ENCODE measurements at places on chromosomes 4 and X.

GRCh38 chrX:118823263-118824172, at the start of gene ZCCHC12:
Gene ZCCHC12, plus strand, starts transcription at chrX:118823824. Its CDS starts 1,421 bp downstream, at chrX:118825245.
- no peak within 1 kb of the TSS for H3K27ac ChIP-seq
- DNase-seq, result peak; percentile 28
- peaks cover 2% of the 10 kb centered on the region for H3K36me3 ChIP-seq

DNA sequence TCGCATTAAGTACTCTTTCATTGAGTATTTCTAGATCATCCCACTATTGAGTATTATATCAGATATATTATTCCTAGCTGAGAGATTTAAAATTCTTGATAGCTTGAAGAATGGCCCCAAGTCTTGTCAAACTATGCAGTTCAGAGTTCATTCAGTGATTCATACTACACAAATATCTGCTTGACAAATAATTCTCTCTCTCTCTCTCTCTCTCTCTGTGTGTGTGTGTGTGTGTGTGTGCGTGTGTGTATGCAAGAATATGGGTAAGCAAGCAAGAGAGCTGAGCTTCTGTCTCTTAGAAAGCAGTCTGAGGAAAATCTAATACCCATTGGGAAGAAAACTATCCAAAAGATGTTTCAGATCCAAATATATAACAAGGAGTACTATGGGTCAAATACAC, 142.0 kb downstream of the SLC10A7 start:
- DNase-seq, result no peak
- H3K27me3 ChIP-seq, result no peaks in the 10 kb centered on the region
- H3K4me3 ChIP-seq, result no peak overlapping the region
- H3K27ac ChIP-seq, result no peak overlapping the region

DNA sequence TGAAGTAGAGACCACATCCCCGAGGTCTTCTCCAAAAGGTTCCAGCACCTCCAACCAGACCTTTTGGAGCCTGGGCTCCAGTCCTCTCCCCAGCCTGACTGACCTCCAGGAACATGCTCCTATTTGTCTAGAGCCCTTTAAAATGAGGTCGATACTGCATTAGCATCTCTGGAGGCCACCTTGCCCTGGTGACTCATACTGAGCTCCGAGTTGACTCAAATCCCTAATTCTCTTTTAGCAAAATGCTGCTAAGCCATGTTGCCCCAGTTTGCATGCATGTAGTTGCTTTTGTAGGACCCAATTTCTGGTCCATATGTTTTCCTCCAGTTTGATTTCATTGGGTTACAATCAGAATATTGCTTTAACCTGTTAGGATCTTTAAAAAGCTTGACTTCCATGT, 43.5 kb upstream of the CITED1 start:
- no peak overlapping the region for H3K4me3 ChIP-seq
- no peak overlapping the region for H3K27ac ChIP-seq
- no peaks in the 10 kb centered on the region for H3K4me1 ChIP-seq
- DNase-seq, result no peak

DNA sequence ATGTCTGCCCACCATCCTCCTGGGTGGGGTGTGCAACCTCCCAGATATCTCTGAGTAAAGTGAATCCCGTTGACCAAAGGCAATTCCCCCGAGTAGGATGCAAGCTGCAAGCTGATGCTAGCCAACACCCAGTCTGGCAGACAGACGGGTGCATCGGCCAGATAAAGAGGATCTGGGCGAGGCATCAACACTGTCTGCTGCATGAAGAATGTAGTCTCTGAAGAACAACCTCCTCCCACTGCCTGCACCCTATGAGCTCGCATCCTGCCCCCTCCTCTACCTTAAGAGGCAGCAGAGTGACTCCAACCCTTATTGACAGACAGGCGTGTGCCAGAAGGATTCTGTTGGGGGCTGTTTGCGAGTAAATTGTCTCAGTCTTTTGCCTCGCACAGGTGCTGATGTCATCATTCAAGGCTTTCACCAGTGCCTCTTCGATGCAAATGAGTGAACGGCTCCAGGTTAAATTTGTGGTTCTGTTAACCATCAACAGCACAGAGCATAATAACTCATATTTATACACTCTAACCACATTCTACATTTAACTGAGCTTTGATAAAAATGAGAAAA, 546.9 kb downstream of the BCOR start:
- no peaks in the 10 kb centered on the region for H3K27me3 ChIP-seq
- H3K4me3 ChIP-seq, result no peak overlapping the region
- no peak for DNase-seq
- peaks cover 2% of the 10 kb centered on the region for H3K4me1 ChIP-seq

DNA sequence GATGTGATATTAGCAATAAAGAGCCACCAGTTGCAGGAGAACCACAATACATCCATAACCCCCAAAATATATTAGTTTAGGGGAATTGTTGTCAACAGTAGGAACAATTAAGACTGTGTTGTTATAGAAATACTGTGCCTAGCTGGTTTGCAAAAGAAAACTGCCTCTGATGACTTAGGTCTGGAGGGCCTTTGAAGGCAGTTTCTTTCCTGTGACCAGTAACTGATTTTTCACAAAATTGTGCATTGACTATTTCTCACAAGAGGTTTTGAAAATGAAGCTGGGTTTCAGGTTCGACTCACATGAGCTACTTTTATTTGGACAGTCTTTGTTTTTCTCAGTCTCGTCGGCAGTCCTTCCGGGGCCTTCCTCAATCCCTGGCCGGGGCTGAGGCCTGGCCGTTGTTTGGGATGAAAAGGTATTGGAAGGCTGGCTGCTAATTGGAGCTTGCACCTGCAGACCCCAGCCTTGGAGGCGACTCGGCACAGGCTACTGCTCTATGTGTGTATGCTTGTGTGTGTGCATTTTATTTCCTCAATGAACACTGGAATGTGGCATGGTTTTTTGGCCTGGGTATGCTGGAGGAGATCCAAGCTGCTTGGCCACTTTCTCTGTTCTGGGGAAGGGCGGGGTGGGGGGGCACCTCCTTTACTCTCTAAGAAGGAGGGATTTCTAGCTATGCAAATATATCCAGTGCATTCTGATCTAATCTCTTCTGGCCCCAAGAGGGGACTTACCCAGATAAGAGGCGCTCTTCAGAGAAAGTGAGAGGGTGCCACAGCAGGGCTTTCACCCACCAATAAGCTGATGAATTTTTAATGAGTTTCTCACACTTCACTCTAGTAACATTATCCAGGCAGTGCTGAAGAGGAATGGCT, 49.5 kb upstream of the LNX1 start:
- H3K27me3 ChIP-seq, result peaks cover 6% of the 10 kb centered on the region
- no peak overlapping the region for H3K4me3 ChIP-seq
- DNase-seq, result no peak
- no peaks in the 10 kb centered on the region for H3K36me3 ChIP-seq
- no peaks in the 10 kb centered on the region for H3K4me1 ChIP-seq
- no peak overlapping the region for H3K27ac ChIP-seq

- peak overlapping the region; percentile 93 for H3K27ac ChIP-seq
- DNase-seq, result no peak
- H3K27me3 ChIP-seq, result no peaks in the 10 kb centered on the region
- peaks cover 57% of the 10 kb centered on the region for H3K36me3 ChIP-seq
- peak overlapping the region; percentile 83 for H3K4me3 ChIP-seq
Observed at GRCh38 chrX:10099411-10099810, 57.4 kb upstream of the CLCN4 start.

- no peaks in the 10 kb centered on the region for H3K4me1 ChIP-seq
- peak; percentile 21 for DNase-seq
- no peak overlapping the region for H3K27ac ChIP-seq
- peaks cover 2% of the 10 kb centered on the region for H3K27me3 ChIP-seq
- H3K4me3 ChIP-seq, result no peak overlapping the region
Observed at GRCh38 chrX:151505796-151506195, 57.7 kb upstream of the PASD1 start.

Data from activated CD8-positive, alpha-beta T cell treated with anti-CD3 and anti-CD28 coated beads, Interleukin-2, amount 10 ng/mL, durations not matched to agents 7 days and 5 days (primary cell).